ENCODE measurements at places on chromosomes 5 and 9.

- no peak for DNase-seq
Measured at GRCh38 chr9:33354651-33355211, 47.6 kb downstream of the AQP7 start.

- DNase-seq = peak; percentile 97
Measured at GRCh38 chr5:121968910-121969607, 7.3 kb downstream of the SRFBP1 start.

- no peak for DNase-seq
Measured at GRCh38 chr5:61277781-61278180, 54.3 kb upstream of the ZSWIM6 start.

- no peak for DNase-seq
Measured at GRCh38 chr9:34550681-34551270, 28.0 kb upstream of the ENHO start.

DNA sequence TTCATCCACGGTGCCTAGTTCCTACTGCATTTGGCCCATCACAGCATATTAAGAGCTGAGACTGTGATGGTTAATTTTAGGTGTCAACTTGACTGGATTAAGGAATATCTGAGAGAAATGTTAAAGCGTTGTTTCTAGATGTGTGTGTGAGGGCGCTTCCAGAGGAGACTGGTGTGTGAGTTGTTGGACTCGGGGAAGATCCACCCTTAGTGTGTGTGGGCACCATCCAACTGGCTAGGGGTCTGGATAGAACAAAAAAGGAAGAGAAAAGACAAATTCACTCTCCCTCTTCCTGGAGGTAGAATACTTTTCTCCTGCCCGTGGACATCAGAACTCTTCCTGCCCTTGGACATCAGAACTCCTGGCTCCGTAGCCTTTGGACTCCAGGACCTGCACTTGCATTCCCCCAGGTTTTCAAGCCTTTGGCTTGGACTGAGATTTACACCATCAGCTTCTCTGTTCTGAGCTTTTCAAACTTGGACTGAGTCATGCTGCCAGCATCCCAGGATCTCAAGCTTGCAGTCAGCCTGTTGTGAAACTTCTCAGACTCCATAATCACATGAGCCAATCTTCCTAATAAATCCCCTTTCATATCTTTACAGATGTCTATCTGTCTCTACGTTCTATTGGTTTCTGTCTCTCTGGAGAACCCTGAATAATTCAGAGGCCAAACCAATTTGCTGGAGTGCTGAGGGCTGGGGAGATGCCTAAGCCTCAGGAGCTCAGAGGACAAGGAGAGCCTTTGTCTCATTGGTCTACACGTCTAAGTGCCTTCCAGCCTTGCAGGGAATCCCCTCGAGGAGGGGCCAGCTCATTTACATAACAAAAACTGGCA lies 164.5 kb downstream of the DCP2 start:
- no peak for DNase-seq

GRCh38 chr5:174323878-174324281 lies 278.4 kb downstream of the NSG2 start:
- DNase-seq = no peak

GRCh38 chr9:130685104-130685503 lies 8.5 kb upstream of the EXOSC2 start:
- no peak for DNase-seq

GRCh38 chr5:38809388-38810359 lies 36.1 kb upstream of the OSMR start:
- peak; percentile 20 for DNase-seq

DNA sequence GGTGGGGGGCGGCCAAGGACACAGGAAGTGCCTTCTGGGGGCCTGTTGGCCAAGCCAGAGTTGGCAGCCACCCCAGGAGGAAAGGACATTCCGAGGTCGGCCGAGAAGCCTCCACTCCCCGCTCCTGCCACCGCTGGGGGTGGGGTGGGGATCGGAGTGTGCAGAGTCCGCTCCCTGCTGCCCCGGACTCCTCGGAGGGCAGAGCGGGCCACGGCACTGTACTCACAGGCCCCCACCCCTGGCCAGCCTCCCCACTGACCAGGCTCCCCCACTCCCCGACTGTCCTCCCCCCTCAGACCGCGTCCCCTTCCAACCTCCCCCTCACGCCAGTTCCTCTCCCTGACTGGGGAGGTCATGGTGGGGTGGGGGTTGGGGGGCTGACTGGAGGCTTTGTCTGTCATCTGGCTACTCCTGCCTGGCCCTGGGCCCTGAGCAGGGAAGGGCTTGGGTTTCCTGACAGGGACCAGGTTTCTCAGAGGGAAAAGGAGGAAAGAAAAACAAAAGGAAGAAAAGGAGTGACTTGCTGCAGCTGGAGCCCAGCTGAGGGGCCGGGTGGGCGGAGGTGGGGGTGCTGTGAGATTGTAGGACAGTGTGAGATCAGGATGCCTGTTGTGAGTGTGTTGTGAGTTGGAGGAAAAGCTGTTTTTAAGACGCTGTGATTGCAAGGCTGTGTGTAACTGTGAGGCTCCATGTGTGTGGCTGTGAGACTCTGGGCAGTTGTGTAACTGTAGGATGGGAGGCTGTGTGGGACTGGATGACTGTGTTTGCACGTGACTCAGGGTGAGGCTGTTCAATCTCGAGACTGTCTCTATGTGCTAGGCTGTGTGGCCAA lies 29.7 kb downstream of the CNTFR start:
- peak; percentile 81 for DNase-seq

DNA sequence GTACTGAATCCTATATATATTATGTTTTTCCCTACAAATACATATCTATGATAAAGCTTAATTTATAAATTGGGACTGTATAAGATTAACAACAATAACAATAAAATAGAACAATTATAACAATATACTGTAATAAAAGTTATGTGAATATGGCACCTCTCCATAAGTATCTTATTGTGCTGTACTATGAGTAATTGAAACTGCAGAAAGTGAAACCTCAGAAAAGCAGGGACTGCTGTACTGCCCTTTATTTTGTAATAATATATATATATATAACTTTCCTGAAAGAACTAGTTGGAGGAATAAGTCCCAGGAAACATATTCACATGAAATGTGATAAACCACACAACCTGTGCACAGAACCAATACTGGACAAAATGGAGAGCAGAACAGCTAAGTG lies 77.3 kb downstream of the PAM start:
- DNase-seq = no peak

DNA sequence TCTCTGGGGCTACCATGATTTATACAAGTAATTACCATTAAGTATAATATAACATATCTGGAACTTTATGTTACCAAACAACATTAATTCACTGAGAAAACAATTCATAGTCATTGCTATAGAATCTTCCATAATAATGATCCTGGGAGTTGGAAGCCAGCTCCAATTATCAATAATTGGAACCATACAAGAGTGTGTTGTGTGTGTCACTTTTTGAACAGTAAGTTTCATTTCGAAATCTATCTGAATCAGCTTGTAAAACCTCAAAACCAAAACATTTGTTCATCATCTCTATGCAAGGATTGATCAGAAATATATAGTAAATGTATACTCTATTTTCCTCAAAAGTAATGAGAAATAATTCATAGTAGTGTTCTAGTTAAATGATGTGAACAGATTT lies 348.1 kb downstream of the ARL15 start:
- DNase-seq = no peak

- DNase-seq = no peak
Measured at GRCh38 chr5:41695920-41696582, 174.2 kb downstream of the OXCT1 start.

GRCh38 chr9:21491756-21492155 lies 9.6 kb upstream of the IFNE start:
- no peak for DNase-seq

DNA sequence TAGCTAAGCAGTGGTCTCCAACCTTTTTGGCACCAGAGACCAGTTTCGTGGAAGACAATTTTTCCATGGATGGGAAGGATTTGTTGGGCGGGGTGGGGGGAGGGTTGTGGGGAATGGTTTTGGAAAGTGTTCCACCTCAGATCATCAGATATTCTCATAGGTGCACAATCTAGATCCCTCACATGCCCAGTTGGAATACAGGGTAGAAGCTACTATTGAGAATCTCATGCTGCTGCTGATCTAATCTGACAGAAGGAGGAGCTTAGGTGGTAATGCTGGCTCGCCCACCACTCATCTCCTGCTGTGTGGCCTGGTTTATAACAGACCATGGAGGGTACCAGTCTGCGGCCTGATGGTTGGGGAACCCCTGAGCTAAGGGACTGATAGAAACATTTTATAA lies 662.7 kb upstream of the RGMB start:
- DNase-seq = no peak

DNA sequence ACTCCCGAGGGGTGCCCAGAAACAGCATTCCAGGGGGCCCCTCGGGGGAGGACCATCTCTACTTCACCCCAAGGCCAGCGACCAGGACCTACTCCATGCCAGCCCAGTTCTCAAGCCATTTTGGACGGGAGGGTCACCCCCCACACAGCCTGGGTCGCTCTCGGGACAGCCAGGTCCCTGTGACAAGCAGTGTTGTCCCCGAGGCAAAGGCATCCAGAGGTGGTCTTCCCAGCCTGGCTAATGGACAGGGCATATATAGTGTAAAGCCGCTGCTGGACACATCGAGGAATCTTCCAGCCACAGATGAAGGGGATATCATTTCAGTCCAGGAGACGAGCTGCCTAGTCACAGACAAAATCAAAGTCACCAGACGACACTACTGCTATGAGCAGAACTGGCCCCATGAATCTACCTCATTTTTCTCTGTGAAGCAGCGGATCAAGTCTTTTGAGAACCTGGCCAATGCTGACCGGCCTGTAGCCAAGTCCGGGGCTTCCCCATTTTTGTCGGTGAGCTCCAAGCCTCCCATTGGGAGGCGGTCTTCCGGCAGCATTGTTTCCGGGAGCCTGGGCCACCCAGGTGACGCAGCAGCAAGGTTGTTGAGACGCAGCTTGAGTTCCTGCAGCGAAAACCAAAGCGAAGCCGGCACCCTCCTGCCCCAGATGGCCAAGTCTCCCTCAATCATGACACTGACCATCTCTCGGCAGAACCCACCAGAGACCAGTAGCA lies 83.9 kb downstream of the GOLPH3 start:
- no peak for DNase-seq

DNA sequence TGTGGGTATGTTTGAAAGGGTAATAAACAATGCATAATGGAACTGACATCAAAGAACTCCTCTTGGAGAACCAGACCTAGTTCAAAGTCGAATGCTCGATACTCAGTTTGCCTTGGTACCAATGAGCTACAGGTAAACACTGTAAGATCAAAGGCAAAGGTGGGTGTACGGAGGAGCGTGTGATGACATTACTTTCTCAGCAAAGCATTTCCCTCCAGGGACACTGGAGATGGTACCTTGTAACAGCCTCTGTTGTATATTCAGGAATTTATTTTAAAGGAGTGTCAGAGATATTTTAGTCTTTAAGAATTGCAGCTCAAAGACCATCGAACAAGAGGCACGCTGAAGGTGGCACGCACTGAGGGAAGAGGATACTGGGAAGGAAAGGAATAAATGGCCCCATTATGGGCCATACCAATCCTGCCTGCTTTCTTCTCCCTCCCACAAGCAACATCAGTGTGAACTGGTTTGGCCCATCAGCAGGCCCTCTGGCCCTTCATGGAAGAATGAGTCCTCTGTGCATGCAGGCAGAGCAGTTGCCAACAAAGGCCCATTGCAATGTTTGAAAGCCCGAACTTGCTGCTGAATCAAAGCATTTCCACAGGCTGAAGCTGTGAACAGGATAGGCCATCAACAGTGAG lies 410.2 kb downstream of the ACTL7B start:
- no peak for DNase-seq

DNA sequence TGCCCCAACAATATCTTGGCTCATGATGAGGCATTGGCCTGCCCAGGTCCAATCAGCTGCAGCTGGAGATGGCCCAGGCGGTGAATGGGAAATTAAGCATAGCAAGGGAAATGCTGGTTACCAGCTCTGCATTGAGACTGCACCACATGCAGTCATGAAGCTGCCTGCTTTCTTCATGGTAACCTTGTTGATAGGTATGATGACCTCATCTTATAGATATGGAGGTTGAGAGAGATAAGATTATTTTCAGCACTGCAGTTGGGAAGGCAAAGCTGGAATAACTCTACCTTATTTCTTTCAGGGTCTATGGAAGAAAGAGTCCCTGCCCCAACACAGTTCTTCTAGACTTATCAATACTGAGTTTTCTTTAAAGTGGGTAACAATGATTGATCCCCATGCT lies 180.1 kb downstream of the ICE1 start:
- DNase-seq = no peak

DNA sequence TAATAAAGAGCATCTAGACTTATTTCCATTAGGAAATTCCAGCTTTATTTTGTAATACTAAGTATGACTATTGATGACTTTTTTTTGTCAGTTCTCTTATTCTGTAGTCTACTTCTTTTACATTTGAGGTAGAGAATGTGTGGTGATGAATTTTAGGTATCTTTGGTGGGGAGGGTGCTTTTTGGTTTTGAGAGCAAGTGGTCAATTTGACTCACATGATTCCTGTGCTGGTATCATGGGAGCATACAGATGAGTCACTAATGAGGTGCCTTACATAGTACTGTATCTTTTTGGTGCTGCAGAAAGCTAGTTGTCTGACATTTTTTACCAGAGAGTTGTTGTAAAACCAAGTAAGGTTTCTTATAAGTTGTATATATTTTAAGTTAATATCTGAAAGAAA lies 35.3 kb downstream of the ERBIN start:
- peak; percentile 50 for DNase-seq

GRCh38 chr9:6133346-6134063 lies 82.1 kb upstream of the IL33 start:
- no peak for DNase-seq

DNA sequence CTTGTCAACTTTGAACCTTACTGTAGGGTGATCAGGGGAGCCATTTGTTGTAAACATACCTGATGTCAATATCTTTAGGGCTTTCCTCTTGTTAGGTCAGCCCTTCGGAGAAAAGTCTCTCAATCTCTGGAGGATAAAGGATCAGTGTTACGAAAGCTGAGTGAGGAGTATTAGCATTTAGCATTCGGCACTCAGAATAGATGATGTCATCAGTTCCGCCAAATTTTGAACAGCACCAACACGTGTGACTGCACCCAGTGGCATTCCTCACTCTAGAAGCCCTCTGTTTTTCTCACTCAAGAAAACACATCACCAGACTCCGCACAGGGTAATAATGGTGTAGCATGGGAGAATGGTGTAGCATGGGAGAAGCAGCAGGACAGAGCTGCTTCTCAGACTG lies 87.8 kb downstream of the RASEF start:
- DNase-seq = no peak

DNA sequence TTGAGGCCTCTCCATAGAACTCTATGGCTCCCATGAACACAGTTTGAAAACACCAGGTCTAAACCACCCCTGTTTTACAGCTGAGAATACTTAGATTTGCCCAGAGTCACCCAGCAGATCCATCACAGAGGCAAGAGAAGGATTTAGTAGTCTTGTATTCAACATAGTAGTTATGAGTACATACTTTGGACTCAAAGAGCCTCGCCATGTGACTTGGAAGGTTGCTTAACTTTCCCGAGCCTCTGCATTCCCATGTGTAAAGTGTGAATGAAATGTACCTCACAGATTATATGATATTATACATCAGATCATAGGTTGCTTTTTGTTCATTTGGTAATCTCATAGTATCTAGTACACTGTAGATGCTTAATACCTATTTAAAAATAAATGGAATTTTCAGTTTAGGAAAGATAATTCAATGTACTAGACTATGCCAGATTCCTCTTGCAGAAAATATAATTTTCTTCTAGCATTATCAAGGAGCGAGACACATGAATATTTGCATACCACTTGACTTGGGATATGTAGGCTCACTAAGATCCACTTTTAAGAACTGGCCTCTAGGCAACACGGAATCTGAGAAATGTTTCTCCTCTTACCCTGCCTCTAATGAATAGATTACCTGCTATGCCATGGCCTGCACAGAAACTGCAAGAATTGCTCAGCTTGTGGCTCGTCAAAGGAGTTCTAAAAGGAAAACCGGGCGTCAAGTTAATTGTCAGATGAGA lies 18.6 kb downstream of the TDRD7 start:
- no peak for DNase-seq

Measured in inflammatory macrophage treated with lipopolysaccharide for 1 hour (primary cell).